ENCODE measurements at places on chromosomes 13 and 19. TPM values are rescaled to one million over a fixed set of nuclear protein-coding genes. Genes with fewer than 3 reads are reported as not detected.

GRCh38 chr13:30904043-30904442 lies 2.0 kb upstream of the MEDAG start:
- peaks cover 5% of the 10 kb centered on the region for H3K27me3 ChIP-seq
- no peak for DNase-seq
- no peaks in the 10 kb centered on the region for H3K4me1 ChIP-seq
- H3K36me3 ChIP-seq: no peaks in the 10 kb centered on the region
- H3K4me3 ChIP-seq: no peak overlapping the region

GRCh38 chr19:19914596-19914995 lies 13.8 kb downstream of the ZNF93 start:
- H3K36me3 ChIP-seq: no peaks in the 10 kb centered on the region
- no peak overlapping the region for H3K4me3 ChIP-seq
- no peaks in the 10 kb centered on the region for H3K27me3 ChIP-seq
- no peak overlapping the region for H3K27ac ChIP-seq
- H3K4me1 ChIP-seq: no peaks in the 10 kb centered on the region

SHISA7 gene
- not detected for total RNA-seq

ATXN8OS gene
- total RNA-seq: not detected

ZNF229 gene
- 0.15 TPM for total RNA-seq

All from naive thymus-derived CD4-positive, alpha-beta T cell (primary cell).